ENCODE measurements at places on chromosomes 2 and 18.

DNA sequence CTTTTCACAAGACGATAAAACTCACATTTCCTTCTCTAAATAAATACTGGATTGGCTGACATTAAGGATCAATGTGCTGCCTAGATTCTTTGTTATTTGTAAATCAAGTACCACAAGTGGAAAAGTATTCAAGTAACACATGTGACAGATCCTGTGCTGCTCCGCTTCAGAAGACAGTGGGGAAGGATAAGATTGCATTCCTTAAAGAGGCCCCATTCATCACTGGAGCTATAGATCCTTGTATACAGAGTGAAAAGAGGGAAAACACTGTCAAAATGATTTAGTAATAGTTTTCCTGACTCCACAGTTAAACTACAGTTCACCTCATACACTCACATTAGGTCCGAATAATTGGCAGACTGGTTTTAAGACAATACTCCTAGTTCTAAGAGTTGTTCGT is 108.0 kb upstream of the CSRNP3 start:
- no peak for DNase-seq

GRCh38 chr2:129233166-129233565 is 746.3 kb upstream of the RAB6C start:
- DNase-seq, result no peak

DNA sequence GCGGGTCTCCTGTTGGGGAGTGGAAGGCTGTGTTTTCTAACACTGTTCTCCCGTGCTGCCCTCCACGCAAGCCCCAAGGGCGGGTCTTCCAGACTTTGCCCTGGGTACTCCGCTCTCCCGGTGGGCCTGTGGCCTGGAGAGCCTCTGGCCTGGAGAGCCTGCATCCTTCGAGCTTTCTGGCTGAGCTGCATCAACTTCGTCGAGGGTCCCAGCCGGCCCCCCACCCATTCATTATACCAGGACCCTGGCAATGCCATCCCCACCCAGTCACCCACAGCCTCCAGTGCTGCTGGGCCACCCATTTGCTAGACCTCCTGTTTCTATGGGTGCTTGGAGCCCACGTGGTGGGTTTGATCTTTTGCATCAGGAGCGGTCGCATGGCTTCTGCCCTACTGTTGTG is 102.2 kb downstream of the PTGR3 start:
- DNase-seq, result no peak

- no peak for DNase-seq
Measured at GRCh38 chr2:226652983-226653765, 146.4 kb downstream of the IRS1 start.

- no peak for DNase-seq
Measured at GRCh38 chr18:13454363-13455150, 236.0 kb downstream of the LDLRAD4 start.

DNA sequence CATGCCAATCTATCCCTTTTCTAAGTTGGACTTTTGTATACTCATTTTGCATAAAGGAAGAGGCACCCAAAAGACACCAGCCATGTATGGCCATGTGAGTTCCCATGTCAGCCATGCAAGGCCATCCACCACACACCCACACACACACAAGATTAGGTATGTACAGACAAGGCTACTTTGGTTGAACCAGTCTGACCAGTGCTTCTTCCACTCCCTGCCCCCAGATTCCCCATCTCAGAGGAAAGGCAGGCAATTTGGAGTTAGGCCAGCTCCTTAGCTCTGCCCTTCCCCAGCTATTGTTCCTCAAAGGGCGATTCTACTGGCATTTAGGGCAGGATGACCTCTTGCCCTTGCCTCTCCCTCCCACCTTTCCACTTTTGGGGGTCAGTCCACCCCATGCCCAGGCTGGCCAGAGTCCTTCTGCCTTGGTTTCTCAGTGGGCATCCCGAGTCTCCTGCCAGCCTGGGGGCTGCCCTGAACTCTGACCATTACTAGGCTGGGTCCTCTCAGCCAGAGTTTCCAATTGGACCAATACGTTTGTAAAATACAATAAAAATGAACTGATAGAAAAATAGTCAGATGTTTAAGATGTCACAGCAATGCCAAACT is 101.1 kb downstream of the ZBTB7C start:
- DNase-seq, result no peak

DNA sequence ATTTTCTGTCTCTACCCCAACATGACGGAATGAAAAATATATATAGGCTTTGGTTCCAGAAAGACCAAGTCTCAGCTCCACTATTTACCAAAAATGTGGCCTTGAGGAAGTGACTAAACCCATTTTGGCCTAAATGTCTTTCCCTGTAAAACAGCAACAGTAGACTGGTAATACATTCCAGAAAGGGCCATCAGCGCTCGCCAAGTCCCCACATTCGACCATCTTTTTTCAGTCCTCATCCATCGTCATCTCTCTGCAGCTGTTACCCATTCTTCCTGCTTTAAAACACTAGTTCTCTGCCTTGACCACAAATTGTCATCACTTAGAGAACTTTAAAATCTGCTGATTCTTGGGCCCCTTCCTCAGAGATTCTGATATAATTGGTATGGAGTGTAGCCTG is 183.8 kb upstream of the CTAGE1 start:
- no peak for DNase-seq

DNA sequence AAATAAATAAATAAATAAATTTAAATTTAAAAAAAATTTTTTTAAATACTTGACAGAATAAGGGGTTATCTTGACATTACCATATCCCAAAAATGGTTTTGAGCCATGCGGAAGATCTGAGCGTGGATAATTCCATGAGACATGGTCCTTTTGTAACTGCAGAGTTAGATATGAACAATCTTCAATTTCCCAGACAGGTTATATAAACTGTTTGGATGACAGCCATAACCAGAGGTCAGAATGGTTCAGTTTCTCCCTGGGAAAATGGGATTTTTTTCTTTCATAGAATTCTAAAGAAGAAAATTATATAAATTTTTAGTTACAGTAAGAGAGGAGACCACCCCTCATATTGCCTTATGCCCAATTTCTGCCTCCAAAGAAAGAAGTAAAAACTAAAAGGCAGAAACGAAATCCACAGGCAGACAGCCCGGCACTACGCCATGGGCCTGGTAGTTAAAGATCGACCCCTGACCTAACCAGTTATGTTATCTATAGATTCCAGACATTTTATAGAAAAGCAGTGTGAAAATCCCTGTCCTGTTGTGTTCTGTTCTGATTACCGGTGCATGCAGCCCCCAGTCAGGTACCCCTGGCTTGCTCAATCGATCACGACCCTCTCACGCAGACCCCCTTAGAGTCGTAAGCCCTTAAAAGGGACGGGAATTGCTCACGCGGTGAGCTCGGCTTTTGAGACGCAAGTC is 3.0 kb downstream of the GALM start:
- no peak for DNase-seq

- no peak for DNase-seq
Measured at GRCh38 chr2:238060096-238060541, 682 bp upstream of the SCLY start.

- DNase-seq, result no peak
Measured at GRCh38 chr2:120447127-120447785, 101.3 kb downstream of the INHBB start.

- no peak for DNase-seq
Measured at GRCh38 chr2:35819033-35819432, 536.5 kb upstream of the CRIM1 start.

DNA sequence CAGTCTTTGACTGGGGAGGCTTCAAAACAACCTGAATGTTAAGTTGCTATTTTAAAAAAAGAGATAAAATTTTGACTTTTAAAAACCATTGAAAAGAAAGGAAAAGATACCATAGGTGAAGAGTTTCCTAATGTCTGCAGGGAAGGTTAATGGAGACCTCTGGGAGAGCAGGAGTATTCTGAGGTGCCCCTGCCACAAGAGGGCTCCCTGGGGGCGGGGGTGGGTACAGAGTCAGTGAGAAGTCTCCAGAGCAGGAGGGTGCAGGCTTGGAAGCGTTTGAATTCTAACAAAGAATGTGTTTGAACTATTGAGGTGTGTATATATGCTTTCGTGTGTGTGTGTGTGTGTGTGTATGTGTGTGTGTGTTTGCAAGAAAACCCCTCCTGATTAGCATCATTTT is 46.7 kb upstream of the ST6GAL2 start:
- DNase-seq, result no peak

DNA sequence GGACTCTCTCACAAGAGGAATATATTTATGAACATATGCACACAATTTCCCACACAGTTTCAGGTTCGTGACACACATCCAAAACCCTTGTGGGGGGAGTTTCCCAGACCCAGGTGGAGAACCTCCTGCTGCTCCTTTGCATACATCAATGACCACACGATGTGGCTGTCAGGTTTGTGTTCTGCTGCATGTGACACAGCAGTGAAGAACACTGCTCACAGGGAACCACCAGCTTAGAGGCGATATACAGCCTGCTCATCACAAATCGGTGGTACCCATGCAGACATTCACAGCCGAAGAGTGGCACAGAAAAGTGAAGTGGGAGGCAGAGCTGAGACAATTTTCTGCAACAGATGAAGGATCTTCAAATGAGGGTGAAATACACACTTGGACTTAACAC is 175.6 kb upstream of the ZFP36L2 start:
- no peak for DNase-seq

GRCh38 chr2:24492421-24493279 is 1.6 kb downstream of the NCOA1 start:
- peak; percentile 24 for DNase-seq

DNA sequence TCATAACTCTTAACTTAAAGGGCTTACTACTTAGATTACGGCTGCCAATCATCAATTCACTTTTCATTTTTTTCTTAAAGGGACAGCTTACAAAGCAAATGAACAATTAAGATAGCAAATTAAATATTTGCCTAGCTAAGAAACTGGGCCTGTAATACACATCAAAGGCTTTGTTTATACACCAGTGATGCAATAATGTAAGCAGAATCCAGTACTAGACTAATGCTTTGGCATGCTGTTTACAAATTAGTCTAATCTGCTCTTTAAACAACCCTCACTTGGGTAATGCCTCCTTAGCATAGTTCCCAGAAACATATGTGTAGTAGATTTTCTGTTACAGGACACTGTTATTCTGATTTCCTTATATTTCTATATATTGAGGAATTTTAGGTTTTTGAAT is 105.8 kb downstream of the ARHGAP28 start:
- DNase-seq, result peak; percentile 3

DNA sequence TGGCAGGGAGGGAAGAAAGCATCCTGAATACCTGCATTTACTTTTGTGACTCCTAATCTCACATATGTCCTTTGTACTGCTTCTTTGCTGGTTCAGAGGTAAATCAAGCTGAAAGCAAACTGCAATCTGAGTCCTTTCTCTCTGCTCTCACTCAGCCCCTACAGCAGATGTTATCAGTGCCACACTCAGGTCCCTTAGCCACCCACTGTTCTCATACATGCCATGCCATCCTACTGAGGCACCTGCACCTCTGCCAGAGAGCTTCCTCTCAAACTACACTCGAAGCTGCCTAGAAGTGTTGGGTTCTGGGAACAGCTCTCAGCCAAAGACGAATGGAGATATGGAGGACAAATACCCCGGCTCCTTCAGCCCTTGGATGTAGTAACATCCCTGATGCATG is 244.5 kb downstream of the TXNL1 start:
- DNase-seq, result no peak

GRCh38 chr18:46337271-46337670 is 233.1 kb downstream of the HAUS1 start:
- DNase-seq, result no peak

- DNase-seq, result no peak
Measured at GRCh38 chr2:70385966-70386595, 84.2 kb upstream of the FAM136A start.

DNA sequence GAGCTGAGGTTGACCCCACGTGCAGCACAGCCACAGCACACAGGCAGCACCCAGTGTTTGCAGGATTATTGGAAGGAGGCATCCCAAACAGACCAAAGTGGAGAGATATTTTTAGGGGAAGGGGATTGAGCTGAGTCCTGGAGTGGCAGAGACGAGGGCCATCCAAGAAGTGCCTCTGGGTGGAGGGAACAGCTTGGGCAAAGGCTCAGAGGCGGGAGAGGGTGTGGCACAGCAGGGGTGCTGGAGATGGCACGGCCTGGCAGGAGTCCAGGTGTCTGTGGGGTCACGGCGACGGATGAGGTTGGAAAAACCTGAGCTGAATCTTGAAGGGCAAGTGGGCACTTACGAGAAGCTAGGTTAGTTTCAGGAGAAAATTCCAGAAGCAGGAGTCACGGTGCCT is 60.6 kb downstream of the INHBB start:
- DNase-seq, result no peak

DNA sequence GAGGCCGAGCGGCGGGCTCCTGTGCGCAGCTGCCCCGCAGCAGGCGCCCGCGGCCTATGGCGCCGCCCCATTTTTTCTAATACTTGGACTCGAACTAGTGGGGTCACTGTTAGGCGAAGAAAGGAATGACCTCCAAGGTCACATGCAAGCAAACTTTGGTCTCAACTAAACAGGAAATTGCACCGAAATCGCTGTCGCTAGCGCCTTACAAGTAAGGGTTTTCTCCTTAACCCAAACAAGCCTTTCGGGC is 339 bp downstream of the ACAA2 start:
- DNase-seq, result peak; percentile 46

Measured in cardiac fibroblast (primary cell).